Ovary (tissue), 10 donors: ENCODE measurements at places on chromosomes 3 and 15.

GRCh38 chr3:30232142-30232541 lies 374.3 kb upstream of the TGFBR2 start:
- no peak for DNase-seq

DNA sequence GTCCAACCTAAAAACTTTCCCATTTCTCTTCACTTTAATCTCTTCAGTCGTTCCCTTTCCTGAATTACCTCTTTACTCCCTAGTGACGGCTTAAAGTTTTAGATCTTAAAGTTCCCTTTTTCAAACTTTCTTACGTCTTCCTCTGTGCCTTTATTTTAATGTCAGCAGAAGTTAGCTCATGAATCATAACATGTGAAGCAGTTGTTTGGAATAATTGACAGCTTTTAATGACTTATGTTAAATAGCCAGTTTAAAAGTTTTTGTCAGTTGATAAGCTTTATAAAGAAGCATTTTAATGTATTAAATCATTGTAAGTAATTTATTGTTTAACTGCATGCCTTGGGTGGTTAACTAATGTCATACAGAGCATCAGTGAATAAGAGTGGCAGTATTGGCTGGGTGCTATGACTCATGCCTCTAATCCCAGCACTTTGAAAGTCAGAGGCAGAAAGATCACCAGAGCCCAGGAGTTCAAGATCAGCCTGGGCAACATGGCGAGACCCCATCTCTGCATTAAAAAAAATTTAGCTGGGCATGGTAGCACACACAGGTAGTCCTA lies 33.9 kb downstream of the PIK3CA start:
- no peak for DNase-seq

DNA sequence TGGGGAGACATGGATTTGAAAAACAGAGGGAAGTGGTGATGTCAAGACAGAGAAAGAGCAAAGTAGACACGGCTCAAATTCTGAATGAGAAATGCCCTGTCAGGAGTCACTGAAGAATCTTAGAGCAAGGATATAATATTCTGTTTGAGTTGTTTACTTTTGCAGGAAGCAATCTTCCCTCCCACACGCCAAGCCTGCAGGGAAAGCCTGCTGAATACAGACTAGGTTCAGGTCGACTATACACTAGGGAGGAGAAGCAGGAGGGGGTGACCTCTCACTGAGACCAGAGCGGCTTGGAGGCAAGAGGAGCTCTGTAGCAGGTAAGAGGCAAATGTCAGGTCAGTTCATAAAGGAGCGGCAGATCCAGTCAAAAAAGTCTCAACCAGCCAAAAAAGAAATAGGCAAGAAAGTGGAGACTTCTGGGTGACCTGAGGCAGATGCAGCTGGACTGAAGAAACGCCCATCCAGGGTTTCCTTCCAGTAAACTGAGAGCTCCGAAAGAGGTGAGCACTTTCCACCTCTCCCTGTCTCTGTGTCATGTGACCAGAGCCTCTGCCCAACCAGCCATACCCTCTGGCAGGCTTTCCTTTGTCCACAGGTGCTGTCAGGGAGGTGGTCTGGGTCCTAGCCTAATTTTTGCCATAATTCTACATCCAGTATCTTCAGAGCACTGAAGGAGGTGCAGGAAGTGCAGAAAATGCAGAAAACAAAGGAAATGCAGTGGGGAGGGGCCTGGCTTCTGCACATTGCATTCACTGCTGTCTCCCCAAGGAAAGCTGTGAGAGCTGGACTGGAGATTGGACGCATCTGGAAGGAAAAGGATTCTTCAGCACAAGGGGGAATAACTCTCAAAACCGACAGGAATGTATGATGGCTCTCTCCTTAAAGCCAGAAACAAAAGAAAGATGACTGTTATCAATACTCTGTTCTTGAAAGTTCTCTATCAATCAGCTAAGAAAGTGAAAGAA lies 37.8 kb upstream of the CTXND1 start:
- DNase-seq = no peak

DNA sequence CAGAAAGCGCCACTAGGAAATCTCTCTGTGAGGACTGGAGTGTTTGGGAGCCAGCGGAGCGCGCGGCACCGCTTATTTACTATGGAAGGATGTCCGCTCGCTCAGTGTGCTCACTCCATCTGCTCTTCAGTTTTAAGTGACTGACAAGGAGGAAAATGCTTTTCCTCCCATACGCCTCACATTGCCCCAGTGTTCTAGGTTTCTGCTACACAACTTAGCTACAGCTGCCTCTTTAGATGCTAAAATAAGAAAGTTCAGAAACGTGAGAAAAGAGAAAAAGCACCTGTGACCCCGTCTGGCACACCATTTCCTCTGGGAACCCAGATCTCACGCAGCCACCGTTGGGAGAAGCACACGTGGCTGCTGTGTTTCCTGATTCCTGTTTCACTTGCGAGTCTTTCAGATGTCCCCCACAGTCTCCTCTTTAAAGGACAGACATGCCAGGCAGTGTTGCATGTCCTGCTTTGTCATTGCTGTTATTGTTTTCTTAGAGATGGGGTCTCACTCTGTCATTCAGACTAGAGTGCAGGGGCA lies 11.7 kb upstream of the MUSTN1 start:
- no peak for DNase-seq

DNA sequence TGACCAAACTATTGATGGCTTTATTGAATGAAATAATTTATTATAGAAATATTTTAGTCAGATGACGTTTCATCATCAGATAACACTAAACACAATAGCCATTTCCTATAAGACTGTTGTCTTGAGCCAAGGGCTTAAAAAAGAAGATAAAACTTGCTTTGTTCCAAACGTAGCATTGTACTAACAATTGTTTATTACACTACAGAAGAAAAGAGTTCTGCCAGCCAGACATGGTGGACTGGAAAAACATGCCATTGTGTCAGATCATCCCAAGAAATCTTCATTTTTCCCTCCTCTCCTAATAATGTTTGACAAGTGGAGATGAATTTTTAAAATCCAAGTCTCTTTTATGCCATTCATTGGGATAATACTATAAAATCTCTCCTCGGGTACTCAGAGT lies 203.3 kb downstream of the CDIN1 start:
- DNase-seq = no peak

GRCh38 chr3:85370341-85370740 lies 411.6 kb downstream of the CADM2 start:
- DNase-seq = no peak

DNA sequence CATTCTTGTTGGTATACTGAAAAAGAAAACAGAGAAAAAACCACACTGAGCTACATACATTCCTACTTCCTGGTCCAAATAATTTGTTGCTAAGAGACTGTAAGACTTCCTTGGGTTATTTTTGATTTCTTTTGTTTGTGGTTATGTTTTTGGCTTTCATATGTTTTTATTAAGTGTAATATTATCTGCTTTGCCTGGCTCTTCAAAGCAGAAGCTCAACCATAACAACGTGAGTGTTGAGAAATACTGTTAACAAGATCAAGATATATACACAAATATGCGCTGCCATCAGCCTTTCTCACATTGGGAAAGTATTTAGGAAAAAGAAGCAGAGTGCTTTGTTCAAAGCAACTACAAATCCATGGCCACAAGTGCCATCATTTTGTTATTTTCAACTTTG lies 556.2 kb upstream of the CBLB start:
- DNase-seq = no peak

GRCh38 chr3:150146991-150147761 lies 176.5 kb upstream of the PFN2 start:
- DNase-seq = peak; percentile 36

- no peak for DNase-seq
These were observed 169.9 kb downstream of the DIPK2A start for GRCh38 chr3:144141496-144141895.

GRCh38 chr15:68012911-68013310 lies 41.2 kb upstream of the PIAS1 start:
- DNase-seq = no peak

- no peak for DNase-seq
These were observed 11.3 kb upstream of the RBSN start for GRCh38 chr3:15110206-15110605.

- no peak for DNase-seq
These were observed 302.2 kb upstream of the CTDSPL start for GRCh38 chr3:37559461-37559860.
